ENCODE measurements at places on chromosomes 6 and 20.

GRCh38 chr6:72579865-72580264, 42.0 kb upstream of the KCNQ5 start:
- DNase-seq = no peak

- DNase-seq = peak; percentile 51
These were observed 33.0 kb downstream of the CARMIL1 start for GRCh38 chr6:25312034-25312620.

DNA sequence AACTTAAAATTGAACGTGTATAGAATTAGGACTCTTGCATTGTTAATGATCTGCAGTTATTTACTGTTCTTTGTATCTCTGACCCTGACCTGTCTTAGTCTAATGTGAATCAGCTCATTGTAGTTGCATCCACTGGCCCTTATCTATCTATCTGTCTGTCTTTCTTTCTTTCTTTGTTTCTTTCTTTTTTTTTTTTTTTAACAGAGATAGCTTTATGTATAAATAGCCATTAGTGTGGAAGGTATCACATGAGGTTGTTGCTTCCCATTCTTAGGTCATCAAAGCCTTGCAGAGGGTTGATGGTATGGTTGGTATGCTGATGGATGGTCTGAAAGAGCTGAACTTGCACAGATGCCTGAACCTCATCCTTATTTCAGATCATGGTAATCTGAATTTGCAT, 59.9 kb downstream of the ENPP1 start:
- DNase-seq = no peak

DNA sequence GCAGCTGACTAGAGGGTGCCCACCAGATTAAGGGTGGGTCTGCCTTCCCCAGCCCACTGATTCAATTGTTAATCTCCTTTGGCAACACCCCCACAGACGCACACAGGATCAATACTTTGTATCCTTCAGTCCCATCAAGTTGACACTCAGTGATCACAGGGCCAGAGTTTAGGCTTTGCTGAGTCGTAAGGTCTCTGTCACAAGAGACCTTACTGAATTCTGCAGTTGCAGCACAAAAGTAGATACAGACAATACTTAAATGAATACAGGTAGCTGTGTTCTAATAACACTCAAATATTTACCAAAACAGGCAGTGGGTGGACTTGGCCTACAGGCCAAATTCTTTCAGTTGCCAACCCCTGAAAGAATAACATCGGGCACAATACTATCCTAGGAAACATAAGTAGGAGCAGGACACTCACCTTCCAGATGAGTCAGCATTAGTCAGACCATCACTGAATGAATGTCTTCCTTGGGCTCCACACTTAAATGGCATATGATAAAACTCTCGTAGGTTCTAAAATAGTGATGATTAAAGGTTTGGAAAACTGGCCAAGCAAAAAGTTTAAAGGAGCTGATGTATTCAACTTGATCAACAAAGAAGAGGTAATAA, 190.0 kb downstream of the UBE3D start:
- peak; percentile 21 for DNase-seq

DNA sequence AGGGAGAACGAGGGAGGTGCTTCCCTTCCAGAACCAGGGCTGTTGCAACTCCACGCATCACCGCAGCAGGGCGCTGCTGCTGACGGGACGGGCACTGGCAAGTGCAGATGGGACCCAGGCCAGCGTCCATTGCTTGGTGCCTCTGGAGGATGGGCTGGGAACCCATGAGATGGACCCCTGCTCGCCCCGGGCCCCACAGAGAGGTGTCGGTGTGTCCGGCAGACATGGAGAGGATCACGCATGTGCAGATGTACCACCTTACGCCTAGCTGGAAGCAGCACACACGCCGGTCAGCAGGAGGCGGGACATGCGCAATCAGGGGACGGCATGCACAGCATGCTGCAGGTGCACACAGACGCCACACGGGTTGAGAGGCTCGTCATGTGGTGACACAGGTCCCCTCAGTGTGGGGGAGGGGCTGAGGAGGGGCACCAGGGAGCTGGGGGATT, 5.7 kb downstream of the CABLES2 start:
- peak; percentile 61 for DNase-seq

DNA sequence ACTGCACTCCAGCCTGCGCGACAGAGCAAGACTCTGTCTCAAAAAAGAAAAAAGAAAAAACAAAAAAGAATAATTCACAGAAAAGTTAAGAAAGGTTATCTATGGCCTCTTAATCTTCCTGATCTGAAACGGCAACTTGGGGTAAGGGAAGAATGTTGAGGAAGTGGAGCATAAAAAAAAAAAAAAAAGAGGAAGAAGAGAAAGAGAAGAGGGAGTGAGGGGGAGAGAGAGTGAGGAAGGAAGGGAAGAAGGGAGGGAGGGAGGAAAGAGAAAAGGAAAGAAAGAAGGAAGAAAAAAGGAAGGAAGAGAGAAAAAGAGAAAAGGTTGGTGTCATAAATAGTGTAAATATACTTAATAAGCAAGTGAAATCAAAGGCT, 68.9 kb upstream of the NCOA3 start:
- no peak for DNase-seq

- DNase-seq = no peak
These were observed 12.0 kb upstream of the GTF3C6 start for GRCh38 chr6:110946498-110946897.

GRCh38 chr6:37236921-37237320, 20.7 kb upstream of the TBC1D22B start:
- DNase-seq = no peak

DNA sequence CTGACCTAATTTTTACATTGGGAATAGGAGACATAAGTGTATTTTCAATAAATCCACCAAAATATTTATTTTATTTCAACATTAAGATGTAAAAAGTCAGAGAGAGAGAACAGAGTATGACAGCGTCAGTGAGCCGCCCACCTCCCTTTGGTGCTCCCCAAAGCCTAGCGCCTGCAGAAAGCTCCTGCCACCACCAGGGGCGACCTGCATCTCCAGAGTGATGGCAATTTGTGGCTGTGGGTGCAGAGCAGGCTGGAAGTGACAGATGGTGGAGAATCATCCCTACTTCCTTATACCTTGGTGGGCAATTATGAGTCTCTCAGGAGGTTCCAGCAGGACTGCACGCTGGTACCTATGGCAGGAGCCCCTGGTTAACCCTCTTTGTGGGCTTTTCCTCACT, 87.3 kb downstream of the PTPRT start:
- DNase-seq = no peak

DNA sequence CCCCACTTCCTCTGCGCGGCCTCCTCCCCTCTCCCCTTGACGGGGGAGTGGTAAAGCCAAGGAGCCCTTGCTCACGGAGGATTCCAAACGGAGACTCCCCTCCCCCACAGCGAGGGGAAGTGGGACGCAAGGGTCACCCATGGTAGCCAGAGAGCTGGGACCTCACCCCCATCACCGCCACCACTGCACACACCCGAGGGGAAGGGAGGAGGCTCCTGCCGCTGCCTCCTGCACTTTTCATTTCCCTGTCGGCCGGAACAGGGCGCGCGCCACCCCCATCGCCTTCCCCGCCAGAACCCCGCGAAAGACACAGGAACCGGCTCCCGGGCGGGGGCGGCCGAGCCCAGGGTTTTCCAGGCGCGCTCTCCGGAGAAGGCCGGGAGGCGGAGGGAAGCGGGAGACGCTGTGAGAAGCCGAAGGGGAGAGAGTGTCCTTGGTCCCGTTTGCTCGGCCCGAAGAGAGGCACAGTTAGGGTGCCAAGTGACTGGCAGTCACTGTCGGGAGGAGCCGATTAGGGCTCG, 789 bp downstream of the CCND3 start:
- peak; percentile 62 for DNase-seq

DNA sequence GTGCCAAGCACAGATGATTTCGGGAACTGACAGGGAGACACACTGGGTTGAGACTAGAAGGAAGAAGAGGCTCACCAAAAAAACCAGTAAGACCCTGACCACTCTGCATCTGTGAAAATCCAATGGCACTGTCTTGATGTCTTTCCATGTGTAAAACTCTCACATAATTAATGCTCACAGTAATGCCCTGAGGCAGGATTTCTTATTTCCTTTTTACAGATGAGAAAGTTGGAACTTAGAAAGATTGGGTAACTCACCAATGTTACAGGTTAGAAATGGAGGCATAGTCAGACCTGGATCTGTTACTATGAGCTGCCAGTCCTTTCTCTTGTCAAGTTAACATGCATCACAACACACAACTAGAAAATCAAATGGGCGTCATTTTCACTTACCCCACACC, 151.0 kb upstream of the MCHR2 start:
- DNase-seq = no peak

GRCh38 chr6:127768745-127769144, 132.1 kb downstream of the THEMIS start:
- no peak for DNase-seq

GRCh38 chr6:127912914-127913313, 12.1 kb upstream of the THEMIS start:
- DNase-seq = no peak

DNA sequence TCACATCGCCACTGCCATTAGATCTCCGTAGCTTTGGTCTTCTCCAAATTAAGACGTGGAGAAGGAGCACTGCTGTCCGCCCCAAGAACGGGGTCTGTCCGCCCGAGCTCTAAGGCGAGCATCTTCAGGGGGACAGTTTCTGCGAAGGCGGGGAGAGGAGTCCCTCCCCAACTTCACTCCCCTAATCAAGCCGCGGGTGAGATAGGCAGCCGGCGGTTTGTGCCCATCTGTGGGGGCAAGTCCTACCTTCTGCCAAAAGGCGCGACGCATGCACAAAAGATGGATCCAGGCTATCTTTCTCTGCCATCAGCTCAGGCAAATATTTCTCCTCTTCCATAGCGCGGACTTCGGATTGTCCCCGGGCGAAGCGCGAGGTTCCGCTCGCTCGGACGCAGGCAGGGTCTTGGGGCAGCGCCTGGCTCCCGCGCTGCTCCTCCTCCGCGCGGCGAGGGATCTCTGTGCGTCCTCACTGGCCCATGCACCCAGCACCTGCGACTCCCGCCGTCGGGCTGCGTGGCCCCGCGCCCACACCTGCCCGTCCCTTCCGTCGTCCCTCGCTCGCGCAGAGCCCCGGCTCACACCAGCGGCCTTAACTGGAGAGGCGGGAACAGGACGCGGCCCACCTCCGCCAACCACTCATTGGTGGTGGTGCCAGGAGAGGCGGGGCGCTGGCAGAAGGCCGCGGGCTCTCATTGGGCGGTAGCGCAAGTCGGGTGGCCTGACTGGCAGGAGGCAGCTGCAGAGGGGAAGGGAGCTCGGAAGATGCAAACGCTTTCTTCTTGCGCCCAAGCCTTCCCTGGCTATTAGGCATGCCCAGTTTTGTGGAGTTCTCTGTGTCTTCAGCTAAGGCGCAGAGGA, at the start of gene KHDRBS2:
TSS of gene KHDRBS2 (minus strand) at position 614 of the 858 bp plus-strand sequence.
- peak; percentile 1 for DNase-seq

GRCh38 chr6:43702534-43703440, 15.2 kb upstream of the MRPS18A start:
- DNase-seq = peak; percentile 84

GRCh38 chr6:53043581-53043980, 21.6 kb upstream of the FBXO9 start:
- DNase-seq = no peak

GRCh38 chr6:101513181-101513580, 119.7 kb downstream of the GRIK2 start:
- DNase-seq = no peak

- no peak for DNase-seq
These were observed 30.2 kb downstream of the DLL1 start for GRCh38 chr6:170260686-170261085.

DNA sequence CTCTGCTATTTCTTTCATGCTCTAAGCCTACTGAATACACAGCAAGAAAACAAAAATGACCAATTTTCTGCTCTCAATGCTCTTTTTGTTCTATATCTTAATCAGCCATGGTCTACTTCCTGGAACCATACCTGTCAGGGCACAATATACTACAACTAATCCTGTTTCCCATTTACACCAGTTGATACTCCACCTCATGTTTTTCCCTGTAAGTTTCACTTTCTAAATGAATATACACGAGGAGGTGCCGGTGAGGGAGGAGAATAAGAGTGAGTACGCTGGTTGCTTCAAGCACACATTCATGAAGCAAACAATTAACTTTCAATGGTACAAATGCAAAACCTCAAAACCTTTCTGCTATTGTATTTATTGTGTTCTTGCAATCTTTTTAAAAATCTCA, 443.1 kb upstream of the ID4 start:
- no peak for DNase-seq

DNA sequence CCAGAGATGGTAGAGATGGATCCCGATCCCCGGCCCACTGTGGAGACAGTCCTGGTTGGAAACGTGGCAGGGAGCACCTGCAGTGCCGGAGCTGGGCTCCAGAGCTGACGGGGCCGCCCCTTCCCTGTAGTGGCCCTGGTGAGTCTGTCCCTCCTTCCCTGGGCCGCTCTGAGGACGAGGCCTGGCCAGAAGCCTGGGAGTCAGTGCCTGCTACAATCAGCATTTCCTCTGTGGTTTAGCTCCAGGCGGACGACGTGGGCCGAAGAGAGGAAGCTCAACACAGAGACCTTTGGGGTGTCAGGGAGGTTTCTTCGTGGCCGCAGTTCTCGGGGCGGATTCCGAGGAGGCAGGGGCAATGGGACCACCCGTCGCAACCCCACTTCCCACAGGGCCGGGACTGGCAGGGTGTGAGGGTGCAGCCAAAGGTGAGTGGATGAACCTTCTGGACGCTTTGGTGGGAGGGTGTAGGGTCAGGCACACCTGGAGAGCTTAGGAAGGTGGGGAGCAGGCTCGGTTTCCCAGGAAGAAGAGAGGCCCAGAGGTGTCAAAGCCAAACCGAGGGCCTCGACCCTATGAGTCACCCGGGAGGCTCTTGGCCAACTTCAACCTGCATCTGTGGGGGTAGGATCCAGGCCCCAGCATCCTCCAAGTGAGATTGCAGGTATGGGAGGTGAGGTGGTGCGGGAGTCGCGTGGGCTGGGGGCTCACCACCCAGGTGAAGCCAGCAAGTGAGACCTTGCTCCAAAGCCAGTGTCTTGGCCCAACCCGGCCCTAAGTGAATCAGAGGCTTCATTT, 9.9 kb downstream of the PSMA7 start:
- no peak for DNase-seq

GRCh38 chr20:14657266-14658005, 320.0 kb upstream of the FLRT3 start:
- DNase-seq = no peak

GRCh38 chr6:90274451-90275030, 22.1 kb downstream of the BACH2 start:
- DNase-seq = no peak

DNA sequence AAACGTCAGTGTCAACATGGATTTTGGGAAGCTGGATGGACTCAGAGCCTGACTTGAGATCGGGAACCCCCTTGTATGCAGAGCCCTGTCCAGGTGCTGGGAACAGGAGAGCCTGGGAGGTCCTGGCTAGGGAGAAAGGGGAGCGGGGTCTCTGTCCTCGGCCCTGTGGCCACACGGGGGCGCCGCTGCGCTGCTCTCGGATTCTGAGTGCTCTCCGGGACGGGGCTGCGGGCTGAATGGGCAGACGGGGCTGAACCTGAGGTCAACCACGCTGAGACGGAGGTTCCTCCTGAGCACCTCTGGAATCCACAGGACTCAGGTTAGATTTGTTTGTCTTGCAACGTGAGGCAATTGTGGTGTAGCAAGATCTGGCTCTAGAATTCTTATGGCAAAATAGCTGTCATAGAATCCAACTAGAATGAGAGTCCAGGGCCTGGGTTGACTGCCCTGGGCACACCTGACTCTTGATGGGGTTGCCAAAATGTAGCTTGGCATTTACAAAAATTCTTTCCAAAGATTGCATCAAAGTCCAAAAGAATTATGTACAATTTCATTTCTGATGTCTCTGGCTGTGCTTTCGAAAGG, 20.6 kb upstream of the HLA-F start:
- peak; percentile 41 for DNase-seq

GRCh38 chr6:105739764-105740163, 336.9 kb upstream of the PREP start:
- DNase-seq = no peak

GRCh38 chr6:94801344-94801743, 776.0 kb upstream of the MANEA start:
- no peak for DNase-seq
